ENCODE measurements at places on chromosomes 16 and 17.

DNA sequence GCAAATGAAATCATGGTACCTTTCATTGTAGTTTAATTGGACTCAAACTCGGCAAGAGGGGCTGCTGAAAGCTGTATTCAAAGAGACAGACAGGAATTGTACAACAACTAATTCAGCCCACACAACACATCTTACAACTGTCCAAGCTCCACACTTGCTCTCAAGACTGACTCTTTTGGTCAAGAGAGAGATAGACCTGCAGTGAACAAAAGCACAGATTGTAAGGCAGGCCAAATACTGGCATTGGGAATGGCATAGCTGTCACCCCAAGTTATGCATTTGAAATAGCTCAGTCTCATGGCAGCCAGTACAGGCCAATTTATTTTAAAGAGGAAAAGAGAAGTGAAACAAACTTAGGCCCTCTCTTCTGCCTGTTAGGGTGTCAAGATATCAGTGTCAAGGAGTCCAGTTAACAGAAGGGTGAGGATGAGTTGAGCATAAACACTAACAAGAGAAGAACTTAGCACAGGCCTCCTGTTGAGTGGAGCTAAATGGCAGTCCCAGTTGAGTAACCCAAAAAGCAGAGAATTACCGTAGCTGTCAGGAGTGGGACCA lies 215.7 kb downstream of the IRX3 start:
- DNase-seq: no peak

GRCh38 chr17:74187761-74188160 lies 15.7 kb upstream of the RPL38 start:
- DNase-seq: peak; percentile 71

- DNase-seq: no peak
These were observed 58.1 kb upstream of the CBFA2T3 start for GRCh38 chr16:89034971-89035668.

DNA sequence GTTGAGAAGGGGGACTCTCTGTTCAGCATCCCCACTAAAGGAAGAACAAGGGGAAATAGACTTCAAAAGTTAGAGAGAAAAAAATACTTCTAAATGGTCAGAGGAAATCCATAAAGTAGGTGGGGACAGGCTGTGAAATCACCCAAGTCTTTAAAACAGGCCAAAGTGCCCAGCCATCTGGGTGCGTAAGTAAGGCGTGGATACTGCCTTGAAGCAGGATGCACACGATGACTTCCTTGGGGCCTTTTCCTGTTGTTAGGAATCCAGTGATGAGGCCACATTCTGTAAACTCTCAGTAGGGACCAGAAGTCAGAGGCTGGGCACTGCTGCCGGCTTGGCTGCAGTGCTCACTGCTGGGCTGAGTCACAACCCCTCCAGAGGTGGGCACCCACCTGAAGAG lies 9.2 kb downstream of the AXIN2 start:
- no peak for DNase-seq

DNA sequence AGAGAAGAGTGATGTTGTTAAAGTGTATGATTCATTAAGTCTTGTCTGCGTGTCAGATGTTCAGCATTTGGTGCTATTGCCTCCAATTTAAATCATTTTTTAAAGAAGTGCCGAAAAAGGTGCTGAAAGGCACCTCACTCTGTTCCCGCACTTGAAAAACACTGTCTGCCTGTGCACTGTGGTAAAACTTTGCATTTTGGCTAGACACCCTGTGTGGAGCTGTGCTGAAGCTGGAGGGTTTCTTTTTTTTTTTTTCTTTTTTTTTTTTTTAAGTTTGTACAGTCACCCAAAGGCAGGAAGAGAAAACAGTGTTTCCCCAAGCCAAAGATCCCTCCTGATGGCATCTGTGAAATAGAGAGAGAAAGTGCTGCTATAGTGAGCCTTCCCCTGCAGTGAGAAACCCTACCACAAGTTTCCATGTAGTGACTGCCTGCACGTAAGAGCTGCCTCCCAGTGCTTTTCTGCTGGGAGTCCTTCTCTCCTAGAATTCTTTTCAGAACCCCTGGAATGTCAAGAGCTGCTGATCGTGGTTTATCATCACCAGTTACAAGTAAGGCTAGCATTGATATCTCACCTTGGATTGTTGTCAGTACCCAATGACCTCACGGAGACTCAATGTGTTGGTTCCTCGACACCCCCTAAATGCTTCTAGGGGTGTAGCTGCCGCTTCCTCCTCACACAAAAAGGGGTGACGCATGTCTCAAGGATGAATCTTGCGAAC lies 116.0 kb upstream of the SOX9 start:
- DNase-seq: no peak

GRCh38 chr17:58840820-58841612 lies 85.4 kb downstream of the PPM1E start:
- no peak for DNase-seq

- no peak for DNase-seq
These were observed 159.2 kb upstream of the CDH5 start for GRCh38 chr16:66207139-66207882.

DNA sequence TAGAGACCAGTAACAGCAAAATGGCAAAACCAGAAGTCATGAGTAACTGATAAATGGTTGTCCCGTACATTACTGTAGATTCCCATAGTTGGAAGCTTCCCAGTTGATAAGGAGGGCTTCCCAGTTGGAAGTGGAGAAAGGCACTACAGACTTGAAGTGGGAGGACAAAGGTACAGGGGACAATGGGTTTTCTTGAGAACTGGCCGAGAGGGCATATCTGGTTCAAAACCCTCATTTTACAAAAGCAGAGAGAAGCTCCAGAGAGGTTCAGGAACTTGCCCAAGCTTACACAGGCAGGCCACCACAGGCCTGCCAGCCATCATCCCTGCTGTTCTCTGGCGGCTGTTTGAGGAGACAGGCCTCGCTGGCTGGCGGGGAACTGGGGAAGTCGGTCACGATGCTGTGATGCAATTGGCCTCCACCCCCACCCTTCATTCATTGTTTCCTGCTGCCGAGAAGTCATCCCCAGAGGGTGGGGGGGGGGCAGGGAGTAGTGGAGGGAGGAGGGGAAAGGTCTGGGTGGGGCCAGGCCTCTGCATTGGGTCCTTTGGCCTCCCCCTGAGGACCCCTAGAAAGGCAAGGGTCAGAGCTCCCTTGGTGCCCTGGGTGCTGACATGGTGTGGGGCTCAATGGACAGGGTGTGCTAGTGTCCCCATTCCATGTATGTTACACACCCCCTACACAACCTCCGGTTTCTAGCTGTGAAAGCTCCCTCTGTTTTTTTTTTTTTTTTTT lies 3.0 kb downstream of the UBALD2 start:
- DNase-seq: no peak

- DNase-seq: no peak
These were observed 1.7 kb downstream of the HOXB1 start for GRCh38 chr17:48528936-48529682.

DNA sequence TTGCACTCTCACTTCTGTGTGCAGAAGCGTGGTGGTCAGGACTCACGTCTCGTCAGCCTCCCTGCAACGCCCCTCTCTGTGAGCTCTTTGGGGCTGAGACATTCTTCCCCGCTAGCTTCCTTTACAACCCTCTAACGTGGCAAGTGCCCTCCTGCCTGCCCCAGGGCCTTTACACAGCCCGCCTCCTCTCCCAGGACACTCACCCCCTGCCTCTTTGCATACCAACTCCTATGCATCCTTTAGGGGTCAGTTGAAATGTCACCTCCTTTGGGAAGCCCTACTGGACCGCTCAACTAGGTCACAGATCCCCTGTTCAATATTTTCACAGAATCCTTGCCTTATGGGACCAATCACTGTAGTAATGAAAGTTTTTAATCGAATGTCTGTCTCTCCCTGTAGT lies 61.4 kb downstream of the SDK2 start:
- no peak for DNase-seq

GRCh38 chr17:35730400-35731005 lies 936 bp upstream of the RASL10B start:
- DNase-seq: no peak

DNA sequence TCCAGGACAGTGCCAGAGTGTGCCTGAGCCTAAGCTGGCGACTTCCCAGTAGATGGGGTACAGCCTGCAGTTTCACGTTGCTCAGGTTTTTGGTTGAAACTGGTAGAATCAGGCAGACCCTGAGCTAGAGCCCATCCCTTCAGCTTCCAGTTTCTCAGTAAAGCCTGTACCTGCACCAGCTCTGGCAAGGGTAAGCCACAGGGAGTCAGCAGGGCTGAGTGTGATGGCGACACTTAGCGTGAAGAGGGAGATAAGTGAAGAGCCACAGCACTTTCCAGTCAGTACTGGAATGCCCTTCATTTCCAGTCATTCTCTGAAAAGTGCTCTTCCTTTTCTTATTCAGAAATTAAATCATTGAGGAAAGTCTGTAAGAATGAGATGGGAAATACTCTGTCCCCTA lies 22.4 kb downstream of the PLD6 start:
- no peak for DNase-seq

DNA sequence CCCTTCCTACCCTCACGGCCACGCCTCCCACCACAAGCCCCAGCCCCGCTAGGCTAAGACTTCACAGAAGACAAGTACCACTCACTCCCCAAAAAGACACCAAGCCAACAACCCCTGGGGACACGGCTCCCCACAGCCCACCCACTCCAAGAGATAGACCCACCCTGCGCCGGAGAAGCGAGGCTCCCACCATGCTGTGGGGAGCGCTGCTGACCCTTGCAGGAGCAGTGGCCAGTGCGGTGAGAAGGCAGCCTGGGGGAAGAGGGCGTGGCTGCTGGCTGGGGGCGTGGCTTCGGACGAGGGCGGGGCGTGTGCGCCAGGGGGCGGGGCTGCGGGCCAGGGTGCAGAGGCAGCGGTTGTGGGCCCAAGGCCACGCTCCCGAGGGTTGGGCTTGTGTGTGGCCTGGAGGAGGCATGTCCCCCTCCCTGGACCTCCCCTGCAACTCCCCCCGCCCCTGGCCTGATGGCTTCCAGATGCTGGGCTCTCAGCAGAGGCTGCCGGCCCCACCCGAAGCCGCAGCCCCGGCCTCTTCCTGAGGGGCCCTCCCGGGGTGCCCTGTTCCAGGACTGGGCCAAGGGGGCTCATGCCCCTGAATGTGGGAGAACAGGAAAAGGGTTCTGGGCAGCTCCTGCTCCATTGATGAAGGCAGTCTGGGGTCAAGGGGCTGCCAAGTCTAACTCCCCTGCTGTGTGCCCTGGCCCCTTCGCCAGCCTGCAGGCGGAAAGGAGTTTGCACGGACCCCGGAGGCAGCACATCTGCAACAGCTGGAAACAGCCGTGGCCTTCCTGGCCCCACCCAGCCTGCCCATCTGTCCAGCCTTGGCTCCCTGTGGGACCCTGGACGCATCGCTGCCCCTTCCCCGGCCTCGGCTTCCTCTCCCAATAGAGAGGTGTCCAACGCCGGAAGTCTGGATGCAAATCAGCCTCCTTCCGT lies 9.1 kb downstream of the TFAP4 start:
- DNase-seq: no peak

All from NCI-H1436 (cell line).